ENCODE measurements at places on chromosomes 3 and 15.
A peak's percentile ranks its signal among the peaks of the same experiment; 100 is the strongest.

- DNase-seq = peak; percentile 30
These were observed 579 bp upstream of the UBE3A start for GRCh38 chr15:25439369-25439836.

GRCh38 chr15:48451736-48452135, 120.5 kb downstream of the DUT start:
- DNase-seq = no peak

DNA sequence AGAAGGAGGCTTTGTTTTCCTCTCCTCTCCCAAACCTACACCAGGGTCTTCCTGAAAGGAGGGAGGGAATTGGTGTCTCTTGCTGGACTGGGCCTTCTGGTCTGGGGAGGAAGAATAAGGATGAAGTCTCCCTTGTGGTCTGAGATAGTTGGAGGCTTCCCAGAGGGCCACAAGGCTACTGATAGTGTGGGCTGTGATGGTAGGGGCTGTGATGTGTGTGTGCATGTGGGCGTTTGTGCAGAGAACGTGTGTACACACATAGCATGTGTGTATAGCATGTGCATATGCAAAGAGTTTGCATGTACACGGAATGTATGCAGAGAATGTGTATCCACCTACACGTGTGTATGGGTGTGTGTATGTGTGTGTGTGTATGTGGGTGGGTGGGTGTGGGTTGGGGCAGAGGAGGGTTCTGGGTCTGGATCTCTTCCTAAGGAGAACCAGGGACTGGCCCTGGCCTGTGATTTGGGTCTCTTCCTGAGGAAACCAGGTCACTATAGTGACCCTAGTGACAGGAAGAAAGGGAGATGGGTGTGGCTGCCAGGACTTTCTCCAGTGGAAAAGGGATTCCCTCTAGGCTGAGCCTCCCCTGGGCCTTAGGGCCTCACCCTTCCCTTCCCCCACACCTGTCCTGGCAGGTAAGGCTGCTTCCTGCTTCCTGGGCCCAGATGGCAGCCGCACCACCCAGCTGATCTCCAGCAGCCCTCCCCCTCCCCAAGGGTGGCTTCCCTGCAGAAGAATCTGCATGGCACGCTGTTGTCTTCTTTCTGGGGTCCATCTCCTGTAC, 1.7 kb downstream of the FLNB start:
- no peak for DNase-seq

- peak; percentile 80 for DNase-seq
These were observed 21.7 kb upstream of the GMNC start for GRCh38 chr3:190883973-190884832.

GRCh38 chr3:136023264-136023978, 57.9 kb downstream of the PPP2R3A start:
- no peak for DNase-seq

DNA sequence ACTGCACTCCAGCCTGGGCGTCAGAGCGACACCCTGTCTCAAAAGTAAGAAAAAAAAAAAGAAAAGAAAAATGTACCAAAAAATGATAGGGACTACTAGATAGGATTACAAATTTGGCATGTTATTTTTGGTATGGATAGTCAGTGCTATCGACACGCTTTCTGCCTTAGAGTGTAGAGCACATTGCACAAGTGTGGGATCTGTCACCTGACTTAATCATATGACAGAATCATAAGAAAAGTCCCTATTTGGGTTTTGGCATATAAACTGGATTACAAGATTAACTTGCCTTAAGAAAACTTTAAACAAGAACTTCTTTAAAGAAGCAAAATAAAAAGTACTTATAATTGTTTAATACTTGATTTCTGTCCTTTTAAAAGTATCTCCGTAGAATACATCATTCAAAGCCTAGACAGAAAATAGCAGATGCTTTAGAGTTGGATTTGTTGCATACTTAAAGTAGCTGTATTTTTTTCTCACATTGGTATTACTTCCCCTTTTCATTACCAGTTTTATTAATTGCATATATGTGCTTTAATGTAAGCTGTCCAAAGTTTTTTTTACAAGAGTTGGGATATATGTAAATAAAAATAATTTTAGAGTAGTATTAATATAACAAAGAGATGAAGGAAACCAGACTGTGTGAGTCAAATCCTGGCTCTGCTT, 7.8 kb downstream of the ATP6V1A start:
- DNase-seq = no peak

GRCh38 chr15:67521783-67522568, 1.0 kb downstream of the C15orf61 start:
- peak; percentile 72 for DNase-seq

- DNase-seq = peak; percentile 46
These were observed 239.0 kb upstream of the LRTM1 start for GRCh38 chr3:55166576-55167555.

DNA sequence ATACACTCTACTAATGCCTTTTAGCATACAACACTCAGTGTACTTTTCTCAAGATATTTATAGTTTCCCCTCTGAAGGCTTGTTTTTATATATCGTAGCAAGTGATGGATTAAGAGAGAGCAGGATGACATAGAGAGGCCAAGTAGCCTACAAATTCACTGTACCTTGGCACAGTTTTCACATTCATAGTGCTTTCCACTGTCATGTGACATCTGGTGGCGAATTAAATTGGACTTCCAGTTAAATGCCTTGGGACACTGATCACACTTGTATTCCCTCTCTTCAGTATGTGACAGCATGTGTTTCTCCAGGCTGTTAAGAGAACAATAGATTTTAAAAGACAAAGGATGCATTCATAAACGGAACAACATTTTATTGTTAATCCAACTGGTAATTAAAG, 541.1 kb downstream of the MECOM start:
- no peak for DNase-seq

DNA sequence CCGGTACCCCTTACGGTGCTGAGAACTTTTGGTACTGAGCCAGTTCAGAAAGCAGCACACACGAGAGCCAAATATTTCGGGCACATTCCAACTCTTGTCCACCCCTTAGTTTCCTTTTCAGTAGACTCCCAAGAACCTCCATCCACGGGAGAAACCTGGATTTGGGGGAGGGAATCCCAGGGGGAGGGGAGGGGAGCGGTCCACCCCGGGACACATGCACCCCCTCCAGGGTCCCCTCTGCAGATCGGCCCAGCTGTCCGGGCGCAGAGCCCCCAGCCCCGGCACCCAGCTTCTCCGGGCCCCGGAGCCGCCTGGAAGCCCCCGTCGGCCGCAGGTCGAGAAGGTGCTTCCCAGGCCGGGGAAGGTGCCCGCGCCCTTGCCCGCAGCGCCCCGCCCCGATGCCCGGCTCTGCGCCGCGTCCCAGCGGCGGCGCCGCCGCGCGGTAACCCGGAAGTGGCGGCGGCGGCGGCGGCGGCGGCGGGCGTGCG, 455 bp upstream of the ABHD17C start:
- DNase-seq = peak; percentile 63

- DNase-seq = no peak
These were observed 75.4 kb downstream of the CPN2 start for GRCh38 chr3:194275721-194276120.

DNA sequence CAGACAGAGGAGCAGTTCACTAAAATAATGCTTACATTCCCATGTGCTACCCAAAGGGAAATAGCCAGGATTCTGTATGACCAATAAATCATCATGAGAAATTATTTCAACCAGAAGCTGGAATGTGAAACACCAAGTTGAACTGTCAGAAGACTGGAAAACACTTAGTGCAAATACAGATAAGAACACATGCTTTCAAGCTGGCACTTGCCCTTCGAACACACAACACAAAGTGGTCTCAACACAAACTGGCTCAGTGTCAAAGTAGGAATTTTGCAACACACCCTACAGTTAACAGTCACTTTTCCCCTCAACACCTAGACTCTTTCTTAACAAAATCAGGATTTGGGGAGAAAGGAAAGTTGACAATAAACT, 1.3 kb downstream of the FSD2 start:
- peak; percentile 34 for DNase-seq
